ENCODE measurements at places on chromosomes 3 and 15. TPM values are rescaled to one million over a fixed set of nuclear protein-coding genes. Genes with fewer than 3 reads are reported as not detected.

The ZNF35 gene
- 14.7 TPM for total RNA-seq

The SIN3A gene
- total RNA-seq: 41.1 TPM

The CDHR4 gene
- total RNA-seq: not detected

- no peaks in the 10 kb centered on the region for H3K36me3 ChIP-seq
- H3K27me3 ChIP-seq: no peaks in the 10 kb centered on the region
Observed at GRCh38 chr3:189049458-189050236, 122.1 kb upstream of the TPRG1 start.

The PLA2G4E gene
- 0.06 TPM for total RNA-seq

- no peaks in the 10 kb centered on the region for H3K36me3 ChIP-seq
- no peak overlapping the region for H3K27ac ChIP-seq
- peak; percentile 32 for DNase-seq
- H3K27me3 ChIP-seq: no peaks in the 10 kb centered on the region
- no peaks in the 10 kb centered on the region for H3K4me1 ChIP-seq
- H3K4me3 ChIP-seq: peak overlapping the region; percentile 62
Observed at GRCh38 chr3:129313665-129314385, 35.2 kb downstream of the HMCES start.

DNA sequence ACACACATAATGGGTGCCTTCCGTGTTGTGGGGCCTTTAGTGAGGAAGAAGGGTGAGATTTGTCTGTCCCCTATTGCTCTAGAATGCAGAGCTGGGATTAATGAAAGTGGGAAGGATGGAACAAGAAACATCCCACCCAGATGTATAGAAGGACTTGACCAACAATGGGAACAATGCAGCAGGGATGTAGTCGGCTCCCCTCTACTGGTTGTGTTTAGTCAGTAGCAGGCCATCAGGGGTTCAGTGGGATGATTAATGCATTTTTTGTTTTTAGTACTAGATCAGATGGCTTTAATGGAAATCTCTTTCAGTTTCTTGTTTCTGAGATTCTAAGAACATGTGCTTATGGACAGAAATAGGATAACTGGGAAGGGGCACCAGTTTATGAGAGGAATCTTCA lies 156.0 kb upstream of the ROPN1 start:
- no peaks in the 10 kb centered on the region for H3K4me1 ChIP-seq
- DNase-seq: no peak
- H3K4me3 ChIP-seq: no peak overlapping the region
- peaks cover 38% of the 10 kb centered on the region for H3K27me3 ChIP-seq
- no peaks in the 10 kb centered on the region for H3K36me3 ChIP-seq

DNA sequence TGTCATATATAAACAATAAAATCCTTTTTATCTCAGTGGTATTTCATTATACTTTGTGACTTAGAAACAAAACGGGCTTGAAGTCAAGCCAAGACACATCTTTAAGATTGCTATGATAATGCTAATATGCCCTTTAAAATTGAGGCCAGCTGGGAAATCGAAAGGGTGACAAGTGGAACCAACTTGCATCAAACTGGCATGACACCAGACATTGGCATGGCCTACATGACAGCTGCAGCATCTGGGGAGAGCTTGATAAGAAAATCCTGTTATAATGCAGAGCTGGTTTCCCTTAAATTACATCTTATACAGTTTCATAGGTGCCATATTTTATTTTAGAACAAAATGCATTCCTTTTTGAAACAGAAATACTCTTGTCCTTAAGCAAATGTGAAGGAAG lies 325.2 kb downstream of the ZBBX start:
- H3K36me3 ChIP-seq: no peaks in the 10 kb centered on the region
- no peaks in the 10 kb centered on the region for H3K4me1 ChIP-seq
- H3K4me3 ChIP-seq: no peak overlapping the region
- no peak for DNase-seq
- H3K27me3 ChIP-seq: no peaks in the 10 kb centered on the region

Data from cardiac muscle cell (in vitro differentiated cells and primary cell).